ENCODE measurements at places on chromosomes 5 and 9.

DNA sequence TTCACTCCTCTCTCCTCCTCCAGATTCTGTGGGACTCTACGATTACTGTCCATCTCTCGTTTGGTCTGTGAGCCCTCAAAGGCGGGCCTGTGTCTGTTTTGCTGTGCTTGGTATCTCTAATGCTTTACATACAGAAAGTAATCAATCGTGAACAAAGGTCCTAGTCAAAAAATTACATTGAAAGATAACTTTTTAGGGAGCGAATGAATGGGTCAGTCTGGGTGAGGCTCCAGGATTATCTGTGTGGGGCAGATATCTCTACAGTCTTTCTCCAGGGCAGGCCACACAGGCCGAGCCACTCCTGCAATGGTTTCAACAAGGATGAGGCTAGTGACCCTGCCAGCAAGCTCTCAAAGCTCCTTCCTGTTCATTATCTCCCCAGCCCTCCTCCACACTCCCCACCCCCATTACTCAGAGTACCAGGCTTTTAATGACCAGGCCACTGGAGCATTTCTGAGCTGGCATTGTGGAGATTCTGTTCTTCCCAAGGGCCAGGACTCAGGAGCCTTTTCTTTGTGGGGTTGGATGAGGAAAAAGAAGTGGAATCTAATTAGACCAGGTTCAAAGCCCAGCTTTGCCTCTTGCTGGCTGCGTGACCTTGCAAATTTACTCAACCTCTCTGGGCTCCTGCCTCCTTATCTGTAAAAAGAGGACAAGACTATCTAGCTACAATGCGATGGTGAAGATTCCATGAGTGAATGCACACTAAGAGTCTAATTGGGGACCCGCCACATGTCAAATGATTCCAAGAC, 10.2 kb downstream of the CORO2A start:
- no peak for DNase-seq

DNA sequence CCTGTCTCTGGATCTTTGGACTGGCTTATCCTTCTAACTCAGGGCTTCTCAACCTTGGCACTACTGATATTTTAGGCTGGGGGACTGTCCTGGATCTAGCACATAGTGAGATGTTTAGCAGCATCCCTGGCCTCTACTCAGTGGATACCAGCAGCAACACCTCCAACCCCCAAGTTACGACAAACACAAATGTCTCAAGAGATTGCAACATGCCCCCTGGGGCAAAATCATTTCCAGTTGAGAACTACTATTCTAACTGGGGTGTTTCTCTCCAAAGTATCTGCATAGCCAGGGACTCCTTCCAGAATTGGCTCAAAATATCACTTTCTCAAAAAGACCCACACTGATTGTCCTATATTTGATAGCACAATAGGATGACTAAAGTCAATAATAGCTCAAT, 7.2 kb upstream of the TLR4 start:
- DNase-seq: no peak

DNA sequence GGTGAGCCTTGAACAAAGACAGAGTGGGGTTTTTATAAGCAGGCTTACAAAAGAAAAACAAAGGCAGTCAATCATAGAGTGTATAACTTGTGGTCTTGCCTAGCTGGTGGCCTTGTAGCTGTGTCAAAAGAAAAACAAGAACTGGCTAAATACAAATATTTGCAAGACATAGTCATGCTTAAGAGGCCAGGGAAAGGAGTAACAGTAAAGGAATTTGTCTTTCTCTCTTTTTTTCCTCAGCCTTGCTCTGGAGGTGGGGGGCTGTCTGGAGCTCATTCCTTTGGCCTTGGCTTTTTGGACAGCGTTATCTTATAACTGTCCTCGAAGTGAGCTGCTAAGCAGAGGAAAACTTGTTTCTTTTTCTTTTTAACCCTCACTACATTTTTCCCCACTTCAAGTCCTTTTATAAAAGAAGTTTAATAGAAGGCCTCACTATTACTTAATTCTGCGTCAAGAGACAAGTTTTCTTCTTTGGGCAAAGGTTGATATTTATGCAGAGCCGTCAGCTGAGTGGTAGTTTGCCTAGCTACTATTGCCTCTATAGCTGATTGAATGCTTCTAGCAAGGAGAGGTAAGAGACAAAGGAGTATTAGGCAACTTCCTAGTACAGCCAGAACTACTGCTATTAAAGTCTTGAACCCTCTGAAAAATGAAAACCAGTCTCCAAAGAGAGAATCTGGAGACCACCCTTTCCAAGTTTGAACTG, 14.3 kb downstream of the CEL start:
- peak; percentile 65 for DNase-seq

DNA sequence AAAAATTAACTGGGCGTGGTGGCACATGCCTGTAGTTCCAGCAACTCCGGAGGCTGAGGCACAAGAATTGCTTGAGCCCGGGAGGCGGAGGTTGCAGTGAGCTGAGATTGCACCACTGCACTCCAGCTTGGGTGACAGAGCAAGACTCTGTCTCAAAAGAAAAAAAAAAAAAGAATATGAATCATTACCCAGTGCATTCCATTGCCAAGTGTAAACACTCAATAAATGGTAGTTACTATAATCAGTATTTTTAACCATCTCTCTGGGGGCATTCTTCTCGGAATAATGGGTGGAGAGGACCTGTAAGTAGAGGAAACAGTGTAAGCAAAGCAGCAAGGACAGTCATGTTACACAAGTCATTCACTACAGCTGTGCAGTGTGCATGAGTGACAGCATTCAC, 13.8 kb upstream of the RANBP17 start:
- DNase-seq: no peak

DNA sequence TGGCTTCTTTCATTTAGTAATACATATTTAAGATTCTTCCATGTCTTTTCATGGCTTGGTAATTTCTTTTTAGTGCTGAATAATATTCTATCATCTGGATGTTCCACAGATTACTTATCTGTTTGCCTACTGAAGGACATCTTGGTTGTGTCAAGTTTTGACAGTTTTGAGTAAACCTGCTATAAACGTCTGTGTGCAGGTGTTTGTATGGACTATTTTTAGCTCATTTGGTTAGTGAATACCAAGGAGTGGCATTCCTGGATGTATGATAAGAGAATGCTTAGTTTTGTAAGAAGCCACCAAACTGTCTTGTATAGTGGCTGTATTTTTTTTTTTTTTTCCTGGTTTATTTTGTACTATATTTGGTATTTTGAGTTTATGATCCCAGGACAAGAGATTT, 38.4 kb downstream of the PRRC1 start:
- no peak for DNase-seq

- DNase-seq: no peak
Measured at GRCh38 chr5:178762960-178763359, 32.5 kb upstream of the ZNF354A start.

DNA sequence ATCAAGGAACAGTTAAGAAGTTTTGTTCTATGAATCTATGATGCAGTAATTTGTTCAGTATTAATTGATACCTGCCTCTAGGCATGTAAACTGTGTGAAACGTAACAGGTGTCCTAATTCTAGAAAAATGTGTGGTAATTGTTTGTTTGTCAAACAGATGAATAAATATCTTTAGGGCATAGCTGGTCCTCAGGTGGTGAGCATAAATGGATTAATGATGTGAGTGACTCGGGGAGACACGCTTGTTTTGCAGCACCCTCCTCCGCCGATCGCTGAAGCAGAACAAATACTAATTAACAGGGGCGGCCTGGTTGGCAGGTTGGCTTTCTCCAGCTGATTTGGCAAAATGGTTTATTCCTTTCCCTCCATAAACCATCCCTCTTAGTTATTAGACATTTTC, 88.8 kb downstream of the TLE4 start:
- DNase-seq: no peak
